Ascending aorta (tissue), 2 donors: ENCODE measurements at places on chromosomes 16 and 17.

DNA sequence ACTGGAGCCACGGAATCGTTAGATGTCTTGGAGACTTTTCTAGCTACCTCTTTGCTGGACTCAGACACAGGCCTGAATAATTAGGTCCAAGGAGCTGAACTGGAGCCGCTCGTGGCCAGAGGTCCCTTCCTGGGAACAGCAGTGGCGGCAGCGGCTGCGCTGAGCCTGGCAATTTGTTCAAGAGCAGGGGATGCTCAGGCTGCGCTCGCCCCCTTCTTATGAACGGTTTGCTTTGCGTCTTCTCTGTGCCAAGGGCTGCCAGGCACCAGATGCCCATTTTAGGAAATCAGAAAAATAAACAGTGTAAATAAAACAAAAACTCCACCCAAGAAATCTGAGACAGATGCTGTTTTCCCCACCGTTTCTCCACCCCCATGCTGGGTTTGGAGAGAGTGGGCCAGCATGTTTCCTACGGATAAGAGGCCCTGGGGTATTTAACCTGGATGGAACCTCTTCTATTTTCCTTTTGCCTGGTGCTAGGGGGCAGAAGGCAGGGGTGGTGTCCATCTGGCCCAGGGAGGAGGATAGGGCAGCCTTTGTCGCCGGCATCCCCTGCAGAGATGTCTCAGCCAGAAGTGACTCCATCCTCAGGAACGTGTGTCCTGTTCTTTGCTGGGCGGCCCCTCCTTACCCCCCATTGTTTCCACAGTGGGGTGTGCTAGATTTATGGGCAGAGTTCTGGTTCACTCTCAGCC is 163.4 kb downstream of the SEC14L1 start:
- DNase-seq, result no peak

GRCh38 chr17:39599665-39600231 is 8.0 kb downstream of the NEUROD2 start:
- no peak for DNase-seq

- peak; percentile 23 for DNase-seq
Measured at GRCh38 chr16:12416136-12416787, 387.4 kb downstream of the CPPED1 start.

GRCh38 chr17:20156196-20157000 is 147.2 kb downstream of the SPECC1 start:
- peak; percentile 66 for DNase-seq

GRCh38 chr16:14548933-14549788 is 80.9 kb downstream of the PARN start:
- no peak for DNase-seq

- no peak for DNase-seq
Measured at GRCh38 chr17:48246612-48247011, 139.0 kb downstream of the SNX11 start.

DNA sequence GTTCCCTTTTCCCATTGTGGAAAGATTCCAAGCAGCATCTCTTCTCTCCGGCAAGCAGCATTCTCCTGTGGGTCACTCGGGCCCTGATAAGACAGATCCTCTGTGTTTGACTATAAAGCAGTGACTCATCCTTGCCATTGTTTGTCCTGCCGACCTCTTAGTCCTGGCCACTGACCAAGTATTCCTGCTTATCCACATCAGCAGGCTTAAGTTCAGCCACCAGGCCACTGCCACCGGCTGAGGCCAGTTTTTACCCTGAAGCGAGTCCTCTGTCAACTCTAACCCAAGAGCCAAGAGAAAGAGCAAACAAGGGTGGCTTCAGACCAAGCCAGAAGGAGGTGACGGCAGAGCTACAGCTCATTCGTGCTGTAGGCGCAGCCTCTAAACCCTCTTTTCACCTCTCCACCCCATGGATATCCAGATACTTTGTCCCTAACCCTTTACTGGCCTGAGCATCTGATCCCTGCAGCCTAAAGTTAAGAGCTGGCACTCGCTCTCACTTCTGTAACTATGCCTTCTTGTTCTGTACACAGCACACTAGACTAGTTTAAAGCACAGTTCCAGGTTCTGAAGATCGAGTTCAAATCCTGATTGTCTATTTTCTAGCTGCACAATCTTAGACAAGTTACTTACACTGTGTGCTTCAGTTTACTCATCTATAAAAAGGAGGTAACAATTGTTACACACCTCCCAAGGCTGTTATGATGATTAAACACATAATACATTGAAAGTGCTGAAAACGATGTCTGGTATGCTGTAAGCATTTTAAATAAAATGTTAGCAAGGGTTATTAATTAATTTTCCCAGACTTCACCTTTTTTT is 31.0 kb downstream of the SOX9 start:
- no peak for DNase-seq

GRCh38 chr17:50629902-50630301 is 4.8 kb upstream of the ABCC3 start:
- no peak for DNase-seq

- DNase-seq, result no peak
Measured at GRCh38 chr17:42129109-42129837, 6.7 kb downstream of the HSPB9 start.

DNA sequence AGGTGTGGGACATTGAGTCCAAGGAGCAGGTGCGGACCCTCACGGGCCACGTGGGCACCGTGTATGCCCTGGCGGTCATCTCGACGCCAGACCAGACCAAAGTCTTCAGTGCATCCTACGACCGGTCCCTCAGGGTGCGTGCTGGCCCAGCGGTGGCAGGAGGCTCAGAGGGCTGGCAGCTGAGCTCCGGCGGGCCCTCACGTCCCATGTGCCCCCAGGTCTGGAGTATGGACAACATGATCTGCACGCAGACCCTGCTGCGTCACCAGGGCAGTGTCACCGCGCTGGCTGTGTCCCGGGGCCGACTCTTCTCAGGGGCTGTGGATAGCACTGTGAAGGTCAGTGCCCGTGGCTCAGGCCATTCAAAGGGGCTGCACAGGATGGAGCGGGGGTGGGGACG is 20.4 kb downstream of the CASKIN1 start:
- no peak for DNase-seq

- no peak for DNase-seq
Measured at GRCh38 chr16:75362846-75363245, 70.5 kb downstream of the CFDP1 start.

- no peak for DNase-seq
Measured at GRCh38 chr17:76871668-76872067, 3.5 kb downstream of the MGAT5B start.

DNA sequence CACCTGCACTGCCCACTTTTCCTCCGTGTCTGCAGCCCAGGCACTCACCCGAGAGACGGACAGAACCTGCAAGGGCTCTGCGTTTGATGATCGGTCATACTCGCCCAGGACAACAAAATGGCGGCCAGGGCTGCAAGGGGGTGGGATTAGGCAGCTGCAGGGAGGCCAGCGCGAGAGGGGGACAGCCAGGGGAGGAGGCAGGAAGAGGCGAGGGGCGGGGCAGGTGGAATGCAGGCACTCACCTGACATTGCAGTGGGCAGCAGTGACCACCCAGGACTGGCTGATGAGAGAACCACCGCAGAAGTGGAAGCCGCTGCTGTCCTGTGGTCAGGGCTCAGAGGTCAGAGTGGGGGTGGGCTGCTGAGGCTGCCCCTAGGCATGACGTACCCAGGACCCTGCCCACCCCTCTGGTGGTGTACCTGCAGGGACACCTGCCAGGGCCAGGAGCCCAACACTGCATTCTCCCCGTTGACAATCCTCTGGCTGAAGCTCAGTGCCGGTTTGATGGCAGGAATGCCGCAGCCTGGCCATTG is 917 bp downstream of the CTRL start:
- DNase-seq, result no peak

DNA sequence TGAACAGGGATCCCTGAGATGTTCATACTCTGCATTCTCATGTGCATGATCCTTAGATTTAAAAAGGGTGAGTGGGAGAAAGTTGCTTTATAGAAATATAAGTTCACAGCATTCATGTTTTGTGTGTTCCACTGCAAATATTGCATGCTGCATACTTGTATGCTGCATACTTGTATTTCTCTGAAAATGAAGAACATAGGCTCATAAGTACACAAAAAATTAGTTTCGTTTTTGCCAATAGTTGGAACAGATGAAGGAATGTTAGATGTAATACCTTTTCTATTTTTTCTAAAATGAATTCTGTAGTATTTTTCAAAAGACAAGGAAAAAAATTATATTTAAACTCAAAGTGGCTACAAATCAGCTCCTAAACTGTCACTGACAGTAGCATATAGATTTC is 79.0 kb downstream of the NFAT5 start:
- DNase-seq, result no peak

- DNase-seq, result no peak
Measured at GRCh38 chr16:2866431-2866830, 8.5 kb upstream of the PRSS22 start.

- no peak for DNase-seq
Measured at GRCh38 chr16:27628241-27628942, 78.4 kb downstream of the KATNIP start.

DNA sequence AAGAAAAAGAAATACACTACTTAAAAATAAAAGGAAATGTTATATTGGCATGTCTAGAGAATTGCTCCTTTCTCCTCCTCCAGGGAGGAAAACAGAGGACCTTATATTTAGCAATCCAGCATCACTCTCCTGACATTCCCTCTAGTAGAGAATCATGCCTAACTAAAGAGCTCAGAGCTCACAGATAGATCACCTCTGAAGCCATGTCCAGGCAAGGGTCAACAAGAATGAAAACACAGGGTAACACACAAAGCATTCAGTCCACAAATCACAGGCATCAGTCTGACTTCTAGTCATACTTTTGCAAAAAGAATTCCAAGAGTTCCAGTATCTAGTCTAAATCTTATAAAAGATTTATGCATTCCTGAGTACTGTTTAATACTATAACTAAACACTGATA is 4.4 kb upstream of the HASPIN start:
- no peak for DNase-seq

DNA sequence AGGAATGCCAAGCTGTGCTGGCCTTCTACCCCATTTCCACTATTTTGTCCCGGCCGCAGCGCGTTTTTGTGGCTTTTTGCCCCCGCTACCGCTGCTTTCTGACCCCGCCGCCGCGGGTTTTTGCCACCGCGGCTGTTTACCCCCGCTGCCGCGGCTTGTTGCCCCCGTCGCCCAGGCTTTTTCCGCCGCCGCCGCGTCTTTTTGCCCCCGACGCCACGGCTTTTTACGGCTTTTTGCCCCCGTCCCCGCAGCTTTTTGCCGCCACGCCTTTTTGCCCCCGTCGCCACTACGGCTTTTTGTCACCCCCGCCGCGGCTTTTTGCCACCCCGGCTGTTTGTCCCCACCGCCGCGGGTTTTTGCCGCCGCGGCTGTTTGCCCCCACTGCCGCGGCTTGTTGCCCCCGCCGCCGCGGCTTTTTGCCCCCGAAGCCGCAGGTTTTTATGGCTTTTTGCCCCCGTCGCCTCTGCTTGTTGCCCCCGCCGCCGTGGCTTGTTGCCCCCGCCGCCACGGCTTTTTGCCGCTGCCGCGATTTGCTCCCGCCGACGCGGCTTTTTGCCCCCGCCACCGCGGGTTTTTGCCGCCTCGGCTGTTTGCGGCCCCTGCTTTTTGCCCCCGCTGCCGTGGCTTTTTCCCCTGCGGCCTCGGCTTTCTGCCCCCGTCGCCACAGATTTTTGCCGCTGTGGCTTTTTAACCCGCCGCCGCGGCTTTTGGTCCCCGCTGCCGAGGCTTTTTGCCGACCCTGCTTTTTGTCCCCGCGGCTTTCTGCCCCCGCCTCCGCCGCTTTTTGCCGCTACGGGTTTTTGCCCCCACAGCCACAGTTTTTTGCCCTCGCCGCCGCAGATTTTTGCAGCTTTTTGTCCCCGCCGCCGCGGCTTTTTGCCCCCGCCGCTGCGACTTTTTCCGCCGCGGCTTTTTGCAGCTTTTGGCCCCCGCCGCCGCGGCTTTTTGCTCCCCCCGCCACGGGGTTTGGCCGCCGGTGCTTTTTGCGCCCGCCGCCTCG is 520.4 kb upstream of the WSB1 start:
- peak; percentile 53 for DNase-seq

GRCh38 chr17:36749493-36749892 is 148.1 kb downstream of the MRM1 start:
- DNase-seq, result no peak

DNA sequence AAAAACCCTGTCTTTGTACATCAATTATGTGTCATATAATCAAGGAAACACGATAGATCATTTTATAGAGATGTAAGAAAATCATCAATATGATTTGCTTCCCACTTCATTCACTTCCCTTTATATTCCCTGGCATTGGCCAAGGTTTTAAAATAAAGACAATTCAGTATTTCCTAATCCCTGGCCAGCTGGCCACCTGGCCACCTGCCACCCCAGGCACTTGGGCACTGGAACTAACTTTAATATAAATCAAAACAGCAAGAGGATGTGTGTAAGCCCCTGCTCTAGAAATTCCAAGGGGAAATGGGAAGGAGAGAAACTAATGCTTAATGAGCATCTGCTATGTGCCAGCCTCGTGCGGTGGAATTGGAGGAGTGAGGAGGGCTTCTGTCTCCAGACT is 58.6 kb upstream of the TOB1 start:
- DNase-seq, result no peak

GRCh38 chr16:8660841-8661301 is 13.5 kb upstream of the ABAT start:
- DNase-seq, result no peak

- peak; percentile 86 for DNase-seq
Measured at GRCh38 chr17:15341385-15341849, at the start of gene TEKT3. TEKT3 (minus strand) TSS chr17:15341597; CDS start chr17:15331585, 10,012 bp downstream.

- no peak for DNase-seq
Measured at GRCh38 chr17:47975189-47975822, 4.4 kb downstream of the CDK5RAP3 start.

DNA sequence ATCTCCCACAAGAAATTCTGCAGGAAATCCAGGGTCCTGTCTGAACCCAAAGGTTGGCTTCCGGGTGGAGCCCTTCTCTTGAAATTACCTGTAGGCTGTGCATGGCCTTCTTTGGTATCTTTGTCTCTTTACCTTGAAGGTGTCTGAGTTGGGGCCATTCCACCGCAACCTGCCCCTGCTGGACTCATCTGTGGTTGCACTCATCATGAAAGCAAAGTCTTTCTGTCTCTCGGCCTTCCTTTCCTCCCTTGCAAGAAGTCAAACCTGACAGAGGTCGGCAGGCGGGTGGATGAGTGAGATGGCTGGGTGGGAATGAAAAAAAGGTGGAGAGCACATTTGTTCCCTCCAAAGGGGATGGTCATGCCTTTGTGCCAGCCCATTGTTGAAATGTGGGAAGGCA is 25.1 kb downstream of the SALL1 start:
- no peak for DNase-seq

DNA sequence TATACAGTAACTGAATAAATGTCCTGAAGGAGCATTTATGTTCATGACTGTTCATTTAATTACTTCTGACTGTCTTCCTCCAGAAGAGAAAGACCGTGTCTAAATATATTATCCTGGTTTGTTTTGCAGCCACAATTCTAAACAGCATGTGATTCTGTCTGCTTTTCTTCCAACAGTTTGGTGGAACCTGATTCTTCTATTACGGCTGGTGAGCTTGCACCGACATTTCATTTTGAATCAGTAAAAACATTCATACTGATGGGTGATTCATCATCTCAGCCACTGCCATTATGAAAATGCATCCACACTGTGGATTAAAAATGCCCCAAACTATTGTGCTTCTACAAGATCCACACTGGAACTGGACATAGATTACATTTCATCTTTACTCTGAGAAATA is 16.9 kb downstream of the KNOP1 start:
- no peak for DNase-seq

GRCh38 chr17:29883497-29883896 is 46.5 kb downstream of the SSH2 start:
- DNase-seq, result no peak

- DNase-seq, result no peak
Measured at GRCh38 chr17:48701864-48702532, 20.3 kb downstream of the PRAC1 start.
